Stimulated activated CD4-positive, alpha-beta T cell treated with anti-CD3 and anti-CD28 coated beads, Interleukin-15, amount 100 ng/mL, for 1 hour (primary cell): ENCODE measurements at places on chromosomes 2 and 18.

GRCh38 chr18:41761333-41762018, 193.6 kb upstream of the PIK3C3 start:
- DNase-seq, result no peak

DNA sequence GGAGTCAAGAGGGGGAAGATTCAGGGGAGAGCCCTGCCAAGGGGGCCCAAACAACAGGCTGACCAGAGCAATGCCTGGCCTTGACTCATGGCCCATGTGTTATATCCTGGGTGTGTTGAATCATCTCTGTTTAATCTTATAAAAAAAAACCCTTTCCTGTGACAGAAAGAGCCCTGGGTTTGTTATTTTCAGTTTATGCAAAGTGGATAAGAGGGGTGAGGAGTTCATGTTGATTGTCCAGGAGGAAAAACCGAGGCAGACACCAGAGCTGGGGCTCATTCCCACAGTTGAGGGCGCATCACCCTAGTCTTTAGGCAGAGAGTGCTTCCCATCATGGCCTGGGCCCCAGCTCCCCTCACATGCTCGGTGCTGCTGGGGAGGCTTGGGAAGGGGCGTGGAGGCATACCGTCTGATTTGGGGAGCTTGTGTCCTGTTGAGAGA, 30.9 kb upstream of the IL37 start:
- no peak for DNase-seq

DNA sequence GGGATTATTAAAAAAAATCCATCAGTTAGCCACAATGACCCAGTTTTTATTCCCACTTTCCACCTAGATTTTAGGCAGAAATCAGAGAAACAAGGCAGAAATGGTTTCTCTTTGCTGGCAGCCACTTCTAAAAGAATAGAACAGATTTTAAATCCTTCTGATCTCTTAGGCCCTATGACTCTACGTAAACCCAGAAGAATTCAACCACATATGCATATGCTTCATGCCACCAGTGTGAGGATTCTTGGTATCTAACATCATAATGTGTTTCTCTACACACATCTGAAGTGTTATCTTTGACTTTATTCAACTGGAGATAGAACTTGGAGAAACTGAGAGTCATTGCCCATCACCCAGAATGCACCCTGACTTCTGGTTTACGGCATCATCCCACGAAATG, 128.7 kb upstream of the TANK start:
- DNase-seq, result no peak

DNA sequence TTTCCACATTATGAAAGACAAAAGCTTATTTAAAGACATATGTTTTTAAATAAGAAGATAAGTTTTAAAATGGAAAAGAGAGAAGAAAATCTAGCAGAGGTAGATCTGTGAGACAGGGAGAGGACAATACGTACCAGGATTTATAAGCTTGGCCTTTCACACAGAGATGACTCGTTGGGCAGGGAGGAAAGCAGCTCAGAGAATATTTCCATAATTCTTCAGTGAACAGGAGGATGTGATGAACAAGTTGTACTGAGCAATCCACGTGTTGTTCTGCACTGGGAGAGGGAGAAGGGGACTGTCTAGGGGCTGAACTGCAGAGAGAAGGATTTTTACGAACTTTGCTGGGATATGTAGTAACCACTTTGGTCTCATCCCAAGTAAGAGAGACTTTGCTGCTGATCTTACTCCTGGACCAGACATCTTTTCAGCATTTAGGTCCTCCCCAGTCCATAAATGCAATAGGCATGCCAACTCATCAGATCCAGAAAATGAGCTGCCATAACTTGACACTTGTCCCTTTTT, 162.5 kb upstream of the SETBP1 start:
- DNase-seq, result no peak

GRCh38 chr2:44950646-44951045, 9.1 kb downstream of the SIX3 start:
- DNase-seq, result no peak

GRCh38 chr18:60892855-60893254, 440.4 kb upstream of the CDH20 start:
- no peak for DNase-seq

DNA sequence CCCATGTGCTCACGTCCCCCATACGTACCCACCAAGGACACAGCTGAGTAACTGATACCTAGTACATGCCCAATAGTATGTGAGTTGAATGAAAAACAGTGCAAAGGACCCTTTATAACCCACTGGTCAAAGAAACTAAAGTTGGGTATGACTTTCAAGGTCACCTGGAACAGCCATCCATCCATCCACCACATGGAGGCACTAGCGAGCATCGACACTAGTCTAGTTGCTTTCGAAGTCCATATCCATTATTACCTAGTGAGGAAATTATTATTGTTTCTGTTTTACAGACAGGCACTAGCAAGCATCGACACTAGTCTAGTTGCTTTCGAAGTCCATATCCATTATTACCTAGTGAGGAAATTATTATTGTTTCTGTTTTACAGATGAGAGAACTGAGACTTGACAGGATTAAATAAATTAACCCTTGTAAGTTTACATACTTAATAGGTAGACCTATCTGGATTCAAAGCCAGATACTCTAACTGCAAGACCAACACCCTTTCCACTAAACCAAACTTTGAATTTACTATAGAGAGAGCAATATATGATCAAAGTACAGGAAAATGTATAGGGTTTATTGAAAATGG, 233.7 kb downstream of the METTL4 start:
- peak; percentile 12 for DNase-seq

DNA sequence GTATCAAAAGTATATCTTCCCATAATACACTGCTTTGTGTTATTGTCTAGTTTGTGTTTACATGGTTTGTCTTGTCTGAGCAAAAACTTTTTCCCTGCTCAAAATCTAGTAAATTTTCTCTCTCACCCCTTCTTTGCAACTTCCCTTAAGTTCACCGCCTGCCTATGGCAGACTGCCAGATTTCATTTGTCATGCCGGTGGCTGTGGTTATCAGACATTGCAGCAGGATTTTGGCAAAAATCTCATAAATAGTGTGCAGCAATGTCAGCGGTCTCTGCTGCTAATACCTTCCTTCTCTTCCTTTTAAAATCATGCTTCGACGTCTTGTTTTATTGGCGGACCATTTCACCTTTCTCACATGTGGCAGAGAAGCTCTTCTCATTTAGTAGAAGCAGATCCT, 45.6 kb upstream of the TMEM178A start:
- no peak for DNase-seq

- DNase-seq, result no peak
These were observed 10.4 kb downstream of the DNAJC10 start for GRCh38 chr2:182726473-182726872.

DNA sequence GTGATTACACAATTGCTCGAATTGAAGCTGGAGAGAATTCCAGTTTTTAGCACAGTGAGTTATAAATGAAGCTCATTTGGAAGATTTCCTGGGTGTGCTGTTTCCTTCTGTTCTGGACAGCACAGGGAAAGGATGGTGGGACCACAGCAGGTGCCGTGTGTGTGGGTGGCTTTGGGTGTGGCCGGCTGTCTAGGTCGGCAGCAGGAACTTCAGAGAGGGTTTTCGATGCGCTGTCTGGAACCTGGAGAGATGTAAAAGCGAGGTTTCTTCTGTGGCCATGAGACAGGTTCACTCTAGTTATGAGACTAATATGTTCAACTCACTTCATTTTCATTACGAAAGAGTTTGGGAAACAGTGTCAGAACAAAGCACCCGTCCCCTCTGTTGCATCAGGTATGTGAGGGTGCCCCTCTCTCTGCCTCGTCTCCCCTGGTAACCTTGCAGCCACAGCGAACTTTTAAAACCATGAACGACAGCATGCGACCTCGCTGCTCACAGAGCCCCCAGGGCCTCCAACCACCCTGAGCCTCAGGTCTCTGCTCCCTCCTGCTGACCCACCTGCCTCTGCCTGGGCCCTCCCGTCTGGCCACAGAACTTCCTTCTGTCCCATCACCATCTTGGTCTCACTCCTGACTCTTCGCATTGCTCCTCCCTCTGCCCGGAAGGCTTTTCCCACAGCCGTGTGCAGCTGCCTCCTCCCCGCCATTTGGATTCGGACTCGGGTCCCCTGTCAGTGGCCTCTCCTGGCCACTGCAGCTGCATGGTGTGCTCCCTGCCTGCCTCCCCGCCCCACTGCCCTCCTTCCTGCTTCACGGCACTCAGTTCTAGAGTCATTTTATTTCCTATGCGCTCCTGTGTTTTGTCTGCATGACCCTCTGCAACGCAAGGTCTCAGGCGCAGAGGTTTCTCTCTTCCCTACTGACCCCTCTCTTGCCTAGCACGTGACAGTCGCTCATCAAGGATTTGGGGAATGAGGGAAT, 151.2 kb downstream of the NDUFA10 start:
- no peak for DNase-seq

- DNase-seq, result no peak
These were observed at the start of gene NOSTRIN for GRCh38 chr2:168801961-168802858. TSS of gene NOSTRIN (plus strand) at chr2:168802637. CDS start at chr2:168802647, 10 bp downstream.

DNA sequence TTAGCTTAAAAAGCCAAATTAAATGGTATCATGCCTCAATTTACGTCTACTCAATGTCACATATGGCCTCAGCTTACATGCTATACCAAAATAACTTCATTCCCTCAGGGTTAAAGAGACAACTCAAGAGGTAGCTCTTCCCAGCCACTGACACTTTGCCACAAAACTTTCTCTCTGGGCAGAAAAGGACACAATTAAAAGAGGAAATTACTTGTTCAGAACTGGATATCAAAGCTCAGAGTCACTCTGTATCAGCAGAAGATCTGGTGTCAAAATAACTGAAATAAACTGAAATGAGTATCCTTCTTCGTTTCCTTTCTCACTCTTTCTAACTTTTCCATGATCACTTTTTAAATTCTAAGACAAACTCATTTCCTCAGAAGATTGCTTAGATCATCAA, 108.7 kb downstream of the ZNF521 start:
- no peak for DNase-seq

- DNase-seq, result no peak
These were observed 270.6 kb downstream of the DCC start for GRCh38 chr18:52610451-52611115.

- DNase-seq, result no peak
These were observed 159.0 kb upstream of the HAAO start for GRCh38 chr2:42951263-42951938.

DNA sequence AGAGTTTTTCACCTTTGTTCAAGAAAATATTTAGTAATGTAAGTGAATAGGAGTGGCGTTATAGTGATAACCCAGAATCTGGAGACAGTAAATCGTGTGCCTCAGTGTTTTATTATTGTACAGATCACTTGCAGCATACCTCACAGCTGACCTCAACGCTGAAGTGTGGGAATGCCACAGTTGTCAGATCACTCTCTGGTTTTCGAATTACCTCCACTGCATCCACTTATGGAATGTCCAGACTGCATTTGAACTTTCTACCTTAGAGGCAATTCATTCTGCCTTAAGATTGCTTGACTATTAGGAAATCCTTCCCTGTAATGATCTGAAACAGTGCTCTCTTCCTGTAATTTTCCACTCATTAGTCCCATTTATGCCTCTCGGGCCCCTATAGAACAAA, 164.5 kb upstream of the ALPP start:
- DNase-seq, result no peak

- no peak for DNase-seq
These were observed 37.0 kb upstream of the TMEM18 start for GRCh38 chr2:714005-714741.

DNA sequence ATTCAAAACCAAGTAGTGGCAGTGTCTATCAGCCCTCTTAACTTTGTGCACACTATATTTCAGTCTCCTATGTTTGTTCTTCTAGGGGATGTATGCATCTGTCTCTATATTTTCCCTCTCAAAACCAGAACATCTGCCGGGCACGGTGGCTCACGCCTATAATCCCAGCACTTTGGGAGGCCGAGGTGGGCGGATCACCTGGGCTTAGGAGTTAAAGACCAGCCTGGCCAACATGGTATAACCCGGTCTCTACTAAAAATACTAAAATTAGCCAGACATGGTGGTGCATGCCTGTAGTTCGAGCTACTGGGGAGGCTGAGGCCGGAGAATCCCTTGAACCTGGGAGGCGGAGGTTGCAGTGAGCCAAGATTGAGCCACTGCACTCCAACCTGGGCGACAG, 9.9 kb upstream of the GAREM2 start:
- DNase-seq, result no peak

DNA sequence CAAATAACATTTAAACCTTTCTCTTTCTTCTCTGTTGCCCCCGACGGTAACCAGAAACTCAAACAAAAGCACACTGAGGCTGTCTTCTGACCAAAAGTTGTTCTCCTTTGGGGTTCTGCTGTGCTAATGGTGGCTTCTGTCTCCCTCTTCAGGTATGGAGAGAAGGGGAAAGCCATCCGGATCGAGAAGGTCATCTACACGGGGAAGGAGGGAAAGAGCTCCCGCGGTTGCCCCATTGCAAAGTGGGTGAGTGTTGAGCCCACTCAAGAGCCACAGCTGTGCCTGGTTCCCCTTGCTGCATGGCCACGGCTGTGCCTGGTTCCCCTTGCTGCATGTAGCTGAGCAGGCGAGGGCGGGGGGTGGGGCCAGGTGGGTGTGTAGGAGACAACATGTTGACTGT, 67.4 kb downstream of the BOLA3 start:
- no peak for DNase-seq

DNA sequence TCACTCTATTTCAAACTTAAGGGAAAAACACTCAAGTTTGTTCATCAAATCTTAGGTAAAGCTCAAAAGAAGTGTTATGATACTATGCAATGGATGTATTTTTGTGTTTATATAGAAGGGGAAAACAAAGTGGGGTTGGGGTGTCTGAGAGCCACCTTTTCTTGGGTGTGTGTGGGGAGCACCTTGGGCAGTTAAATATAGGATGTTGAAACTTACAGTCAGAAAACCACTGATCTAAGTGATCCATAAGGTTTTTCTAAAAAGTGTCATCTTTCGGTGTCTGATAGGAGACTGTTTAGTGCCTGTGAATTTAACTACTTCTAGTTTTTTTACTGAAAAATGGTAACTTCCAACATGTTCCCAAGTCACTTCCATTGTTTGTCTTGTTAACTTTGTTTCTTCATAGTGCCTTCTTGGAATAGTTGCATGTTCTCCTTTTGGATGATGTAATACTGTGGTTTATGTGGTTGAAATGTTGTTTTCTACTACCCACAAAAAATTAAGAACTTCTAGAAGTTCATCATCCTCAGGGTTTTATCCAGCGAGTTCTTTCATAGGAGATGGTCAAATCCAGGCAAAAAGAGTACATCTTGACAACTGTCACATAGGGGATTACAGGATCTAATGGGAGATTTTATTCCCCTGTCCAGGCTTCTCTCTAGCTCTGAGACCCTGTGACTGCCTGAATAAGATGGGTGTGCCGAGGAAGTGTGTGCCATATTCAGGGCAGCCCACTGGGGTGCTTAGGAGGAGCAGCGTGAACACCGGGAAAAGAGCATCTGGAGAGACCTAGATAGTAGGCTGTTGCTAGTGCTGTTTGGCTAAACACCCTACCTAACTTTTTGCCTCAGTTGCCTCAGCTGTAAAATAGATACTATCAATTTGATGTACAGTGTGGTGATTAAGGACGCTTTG, 46.2 kb downstream of the CAB39 start:
- DNase-seq, result no peak

- no peak for DNase-seq
These were observed 66.6 kb upstream of the EML6 start for GRCh38 chr2:54656863-54657262.
